GM12878 (cell line): ENCODE measurements at places on chromosomes 4 and X. TPM values are rescaled to one million over a fixed set of nuclear protein-coding genes. Genes with fewer than 3 reads are reported as not detected.

The DDIT4L gene
- 0.08 TPM in 1 of 2 replicates, not detected in the other for total RNA-seq

The ARHGAP36 gene
- not detected in 2 replicates for total RNA-seq

The EXOC1 gene
- total RNA-seq, result 17.3 and 21.0 TPM in 2 replicates

The PNCK gene
- 0.21 TPM in 1 of 2 replicates, not detected in the other for total RNA-seq

The SNCA gene
- total RNA-seq, result not detected in 2 replicates

The SLC16A2 gene
- 0.08 and 0.13 TPM in 2 replicates for total RNA-seq

The MAB21L2 gene
- total RNA-seq, result not detected in 2 replicates

The LRRC66 gene
- total RNA-seq, result 0.11 and 0.13 TPM in 2 replicates

The RFC1 gene
- total RNA-seq, result 40.5 and 41.1 TPM in 2 replicates

The RPA4 gene
- total RNA-seq, result 0.62 and 0.66 TPM in 2 replicates

The ZNF674 gene
- total RNA-seq, result 2.7 and 3.3 TPM in 2 replicates

The GYPE gene
- total RNA-seq, result 1.5 TPM in 2 replicates

The OPRPN gene
- not detected in 2 replicates for total RNA-seq

The TCEAL6 gene
- not detected in 2 replicates for total RNA-seq

The FAM9C gene
- total RNA-seq, result not detected in 2 replicates

The ARR3 gene
- total RNA-seq, result not detected in 2 replicates

The ASMT gene
- total RNA-seq, result not detected in 2 replicates

The NHS gene
- not detected in 2 replicates for total RNA-seq

The FGFBP2 gene
- not detected in 2 replicates for total RNA-seq

The TCEAL8 gene
- total RNA-seq, result 27.6 and 28.4 TPM in 2 replicates

The PALLD gene
- 2.1 TPM in 2 replicates for total RNA-seq

The ARHGAP6 gene
- 1.4 and 1.8 TPM in 2 replicates for total RNA-seq

The PPEF1 gene
- total RNA-seq, result 0.31 and 0.56 TPM in 2 replicates

The MAGEA2 gene
- total RNA-seq, result not detected in 2 replicates

The GSX2 gene
- total RNA-seq, result 0.32 and 0.54 TPM in 2 replicates

The KIT gene
- not detected in 2 replicates for total RNA-seq

The PQBP1 gene
- 69.5 and 71.0 TPM in 2 replicates for total RNA-seq

The GPR143 gene
- total RNA-seq, result not detected in 2 replicates

The ADAM29 gene
- not detected in 2 replicates for total RNA-seq

The SAGE1 gene
- 0.08 TPM in 1 of 2 replicates, not detected in the other for total RNA-seq

The MRFAP1 gene
- 105 TPM in 2 replicates for total RNA-seq

The CXXC4 gene
- total RNA-seq, result 11.1 and 12.0 TPM in 2 replicates

The STAP1 gene
- 8.1 and 10.2 TPM in 2 replicates for total RNA-seq

The CT55 gene
- not detected in 2 replicates for total RNA-seq

The EDA gene
- not detected in 2 replicates for total RNA-seq

The SMIM31 gene
- not detected in 2 replicates for total RNA-seq

The LGI2 gene
- not detected in 2 replicates for total RNA-seq

The NIPAL1 gene
- 8.7 and 10.0 TPM in 2 replicates for total RNA-seq

The CFAP99 gene
- total RNA-seq, result not detected in 2 replicates

The JCHAIN gene
- 276 and 280 TPM in 2 replicates for total RNA-seq

The CXCL11 gene
- total RNA-seq, result not detected in 2 replicates
